ENCODE measurements at places on chromosomes 5 and 9.

GRCh38 chr5:139636975-139637408, 11.2 kb upstream of the CXXC5 start:
- no peak for DNase-seq

DNA sequence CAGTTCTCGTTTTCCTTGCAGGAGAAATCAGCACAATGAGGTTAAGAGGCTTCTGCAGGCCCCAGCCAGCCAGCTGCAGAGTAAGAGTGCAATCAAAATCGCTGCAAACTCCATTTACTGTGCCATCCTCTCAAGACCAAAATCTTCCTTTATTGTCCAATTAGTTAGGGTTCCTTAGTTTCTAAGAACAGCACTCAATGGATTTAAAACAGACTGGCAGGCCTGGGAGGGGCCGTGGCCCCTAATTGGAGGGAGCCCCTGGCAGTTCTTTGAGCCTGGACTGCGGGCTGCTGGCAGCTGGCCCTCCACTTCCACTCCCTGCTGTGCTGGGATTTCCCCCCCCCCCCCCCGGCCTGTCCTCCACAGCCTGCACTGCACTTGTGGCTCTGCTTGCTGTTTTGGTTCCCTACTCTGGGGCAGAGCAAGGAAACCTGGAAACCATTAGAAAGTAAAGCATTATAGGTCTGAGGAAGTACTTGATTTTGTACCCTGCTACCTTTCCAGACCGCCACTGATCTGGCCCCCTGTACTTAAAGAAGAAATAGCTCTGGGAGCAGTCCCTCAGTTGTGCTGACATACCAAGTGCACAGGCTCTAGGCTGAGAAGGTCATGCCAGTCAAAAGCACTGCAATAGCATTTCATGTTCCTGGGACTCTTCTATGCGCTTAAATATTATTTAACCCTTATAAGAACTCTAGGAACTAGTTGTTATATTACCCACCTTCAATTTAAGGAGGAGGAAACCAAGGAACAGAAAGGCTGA, 129.0 kb downstream of the APBA1 start:
- DNase-seq, result no peak

GRCh38 chr5:76679231-76679630, 36.7 kb upstream of the F2R start:
- DNase-seq, result no peak

- no peak for DNase-seq
Observed at GRCh38 chr5:173231381-173231766, 3.6 kb downstream of the NKX2-5 start.

DNA sequence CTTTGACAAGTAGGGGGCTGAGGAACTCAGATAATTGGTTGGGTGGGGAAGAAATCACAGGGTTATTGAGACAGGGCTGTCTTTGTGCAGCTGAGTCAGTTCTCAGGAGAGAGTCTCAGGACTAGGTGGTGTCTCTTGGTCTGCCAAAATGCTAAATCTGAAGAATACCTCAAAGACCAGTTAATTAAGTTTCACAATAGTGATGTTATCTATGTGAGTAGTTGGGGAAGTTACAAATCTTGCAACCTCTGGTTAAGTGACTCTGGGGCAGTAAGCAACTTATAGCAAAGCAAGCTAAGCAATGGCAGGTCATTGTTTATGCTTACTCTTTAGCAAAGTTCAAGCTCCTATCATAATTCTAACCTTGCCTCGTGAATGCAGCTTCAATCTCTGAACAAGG, 53.6 kb downstream of the GIN1 start:
- DNase-seq, result no peak

- no peak for DNase-seq
Observed at GRCh38 chr5:126265917-126266316, 157.3 kb upstream of the GRAMD2B start.

- no peak for DNase-seq
Observed at GRCh38 chr5:63916786-63917185, 45.5 kb downstream of the HTR1A start.

DNA sequence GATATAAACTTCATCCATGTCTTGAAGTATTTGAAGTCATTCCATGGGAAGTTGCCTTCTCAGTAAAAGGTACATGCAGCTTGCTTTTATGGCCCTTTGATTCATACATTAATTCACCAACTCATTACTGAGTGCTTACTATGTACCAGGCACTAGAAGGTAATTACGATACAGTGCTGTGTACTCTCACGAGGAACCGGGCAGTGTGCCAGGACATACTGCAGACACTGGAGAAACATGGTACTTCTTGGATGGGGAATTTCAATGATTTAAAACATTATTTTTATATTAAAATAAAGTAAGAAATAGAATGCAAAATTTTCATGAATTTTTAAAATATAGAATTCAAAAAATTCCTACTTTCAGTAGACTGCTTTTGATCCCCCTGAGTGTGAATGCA, 71.4 kb upstream of the WDR41 start:
- no peak for DNase-seq

DNA sequence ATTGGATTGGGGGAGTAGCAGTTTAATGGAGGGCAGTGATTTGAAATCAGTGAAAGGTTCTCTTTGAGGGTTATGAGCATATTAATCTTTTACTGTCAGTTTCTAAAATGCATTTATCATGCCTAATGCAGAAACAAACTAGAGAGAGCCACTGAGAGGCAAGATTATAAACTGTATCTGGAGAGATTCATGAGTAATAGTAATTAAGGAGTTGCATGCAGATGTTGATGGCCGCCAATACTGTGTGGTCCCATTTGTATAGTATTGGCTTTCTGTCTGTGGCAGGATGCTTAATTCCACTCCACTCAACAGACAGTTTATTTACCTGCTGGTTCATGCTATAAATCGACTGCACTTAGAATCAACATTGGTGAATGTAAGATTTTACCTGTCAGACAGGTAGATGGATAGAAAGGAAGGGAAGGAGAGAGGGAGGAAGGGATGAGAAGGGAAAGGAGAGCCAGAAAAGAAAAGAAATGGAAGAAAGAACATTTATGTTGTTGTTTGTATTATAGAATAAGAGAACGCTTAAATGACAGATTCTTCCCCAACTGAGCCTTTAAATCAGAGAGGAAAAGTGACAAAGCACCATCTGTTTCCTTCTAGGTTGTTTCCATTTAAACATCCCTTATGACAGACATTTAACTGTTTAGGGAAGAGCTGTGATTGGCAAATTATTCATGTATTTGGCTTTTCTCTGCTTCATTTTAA, 146.5 kb downstream of the PAM start:
- no peak for DNase-seq

- no peak for DNase-seq
Observed at GRCh38 chr5:127830157-127830556, 127.0 kb downstream of the CCDC192 start.

DNA sequence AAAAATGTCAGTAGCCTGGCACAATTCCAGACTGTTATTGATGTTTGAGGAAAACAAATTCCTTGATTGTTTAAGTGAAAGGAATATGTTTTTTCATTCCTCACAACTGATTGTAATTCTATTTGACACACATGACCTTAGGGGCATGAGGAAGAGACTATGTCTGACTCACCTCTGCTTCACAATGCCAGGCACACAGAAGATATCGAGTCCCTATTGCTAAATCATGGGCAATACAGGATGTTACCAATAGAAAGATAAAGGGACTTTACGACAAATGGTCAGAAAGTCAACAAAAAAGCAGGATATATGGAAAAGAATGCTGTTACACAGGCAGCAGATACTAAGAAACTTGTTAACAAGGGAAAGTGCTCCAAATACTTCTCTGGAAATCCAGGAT, 1903.5 kb downstream of the EFNA5 start:
- DNase-seq, result no peak

GRCh38 chr5:87229780-87230179, 37.9 kb upstream of the RASA1 start:
- DNase-seq, result no peak

GRCh38 chr5:111998871-111999270, 241.9 kb upstream of the NREP start:
- DNase-seq, result no peak

DNA sequence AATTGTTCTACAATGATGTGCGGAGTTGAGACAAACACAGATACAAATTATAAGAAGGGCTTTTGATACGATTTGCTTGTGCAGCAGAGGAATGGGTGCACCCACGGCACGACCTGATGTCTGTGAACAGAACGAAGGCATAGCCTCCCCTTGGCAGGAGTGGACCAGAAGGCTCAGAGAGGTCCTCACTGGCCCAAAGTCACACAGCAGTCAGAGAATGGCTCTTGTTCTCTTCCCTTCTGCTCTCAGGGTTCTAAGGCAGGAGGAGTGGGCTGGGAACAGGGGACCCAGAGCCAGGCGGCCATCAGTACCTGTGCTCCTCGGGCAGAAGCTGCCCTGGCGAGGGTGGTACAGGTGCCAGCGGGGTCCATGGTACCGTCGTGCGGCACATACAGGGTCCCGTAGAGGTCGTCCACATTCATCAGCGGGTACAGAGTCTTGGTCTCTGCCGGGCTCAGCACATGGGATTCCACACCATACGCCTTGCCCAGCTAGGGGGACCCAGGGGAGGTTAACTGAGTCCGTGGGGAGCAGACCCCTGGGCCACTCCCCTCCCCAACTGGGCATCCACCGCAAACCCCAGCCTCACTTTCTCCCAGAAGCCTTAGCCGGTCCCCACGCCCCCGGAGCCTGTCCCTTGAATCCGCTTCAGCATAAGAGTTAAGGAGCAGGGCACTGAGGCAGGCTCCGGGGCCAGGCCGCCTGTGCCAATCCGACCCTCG, 7.0 kb downstream of the SARDH start:
- DNase-seq, result no peak

GRCh38 chr9:18173923-18174322, 300.0 kb upstream of the ADAMTSL1 start:
- no peak for DNase-seq

DNA sequence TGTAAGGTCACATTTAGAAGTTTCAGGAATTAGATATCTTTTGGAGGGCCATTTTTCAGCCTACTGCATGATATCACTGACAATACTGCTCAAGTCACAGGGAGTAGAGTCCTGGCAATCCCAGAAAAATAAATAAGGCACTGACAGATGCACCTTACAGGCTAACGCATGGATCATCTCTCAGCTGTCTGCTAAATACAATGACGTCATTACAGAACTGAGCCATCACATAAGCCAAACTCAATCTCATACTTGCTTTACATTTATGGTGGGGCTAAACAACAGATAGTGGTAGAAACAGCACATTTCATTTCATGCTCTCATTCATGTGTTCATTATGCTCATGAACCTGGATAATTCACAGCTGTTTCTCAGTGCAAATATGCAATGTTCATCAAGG, 243.7 kb downstream of the SEMA5A start:
- no peak for DNase-seq

DNA sequence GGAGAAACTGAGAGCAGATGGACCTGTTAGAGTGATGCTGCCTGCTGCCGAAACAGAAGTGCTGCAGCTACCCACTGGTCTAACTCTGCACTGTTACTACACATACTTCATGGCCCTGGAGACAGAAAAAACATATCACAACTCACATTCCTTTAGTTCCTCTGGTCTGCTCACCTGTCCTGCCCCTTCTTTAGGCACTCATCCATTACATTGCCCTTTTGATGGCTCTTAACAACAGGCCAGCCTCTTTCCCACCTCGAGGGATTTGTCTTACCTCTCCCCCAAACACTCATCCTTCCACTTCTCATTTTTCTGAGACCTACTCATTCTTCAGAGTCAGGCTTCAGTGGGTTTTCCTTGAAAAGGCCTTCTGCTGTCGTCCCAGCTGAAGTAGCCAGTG, 49.2 kb downstream of the KCTD16 start:
- DNase-seq, result no peak

- no peak for DNase-seq
Observed at GRCh38 chr9:87189006-87189405, 241.7 kb upstream of the GAS1 start.

DNA sequence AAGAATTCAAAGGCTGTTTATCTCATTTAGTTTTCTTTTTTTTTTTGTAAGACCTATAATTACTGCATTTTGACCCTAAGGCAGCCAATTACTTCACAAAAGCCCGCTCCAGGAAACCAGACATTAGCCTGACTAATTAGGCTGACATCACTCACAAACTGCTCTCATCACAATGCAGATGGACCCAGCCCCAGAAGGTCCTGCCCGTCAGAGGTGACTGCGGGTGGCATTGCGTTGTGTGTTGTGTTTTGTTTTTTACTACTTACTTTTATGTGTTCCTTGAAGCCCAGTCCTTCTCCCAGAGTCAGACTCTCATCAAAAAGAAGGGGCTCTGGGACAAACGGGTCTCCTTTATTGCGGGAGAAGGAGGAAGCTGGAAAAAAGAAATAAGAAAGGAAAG, 172.2 kb downstream of the HSD17B3 start:
- DNase-seq, result no peak

- no peak for DNase-seq
Observed at GRCh38 chr5:156031181-156031580, 295.8 kb upstream of the SGCD start.

DNA sequence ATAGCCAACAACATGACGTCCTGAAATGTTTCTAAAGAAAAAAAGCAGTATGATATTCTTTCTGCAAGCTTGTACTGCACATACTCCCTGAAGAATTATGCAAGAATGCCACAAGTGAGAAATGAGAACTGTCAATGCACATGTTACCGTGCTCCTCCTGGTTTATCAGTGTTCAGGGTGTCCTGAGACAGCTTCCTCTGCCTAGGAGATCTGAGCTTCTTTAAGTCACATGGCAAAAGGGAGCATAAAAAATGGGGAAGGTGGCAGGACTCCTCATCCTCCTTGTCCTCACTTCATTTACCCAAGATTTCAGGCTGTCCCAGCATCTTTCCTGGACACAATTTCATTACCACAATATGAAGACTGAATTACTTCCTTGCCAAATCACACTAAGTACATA, 238.2 kb downstream of the GLIS3 start:
- no peak for DNase-seq

DNA sequence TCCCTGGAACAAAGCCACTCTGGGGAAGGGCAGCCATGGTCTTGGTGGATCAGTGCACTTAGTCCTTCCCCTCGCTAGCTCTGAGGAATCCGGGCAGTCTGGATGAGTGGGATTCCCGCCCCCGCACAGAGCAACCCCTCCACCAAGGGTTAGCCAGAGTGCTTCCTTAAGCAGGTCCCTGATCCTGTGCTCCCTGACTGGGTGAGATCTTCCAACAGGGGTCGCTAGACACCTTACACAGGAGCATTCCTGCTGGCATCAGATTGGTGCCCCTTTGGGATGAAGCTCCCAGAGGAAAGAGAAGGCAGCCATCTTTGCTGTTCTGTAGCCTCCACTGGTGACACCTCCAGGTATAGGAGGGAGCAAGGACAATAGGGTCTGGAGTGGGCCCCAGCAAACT, 228.8 kb downstream of the AP3B1 start:
- DNase-seq, result no peak

GRCh38 chr9:107541523-107541922, 52.0 kb upstream of the KLF4 start:
- no peak for DNase-seq

Measured in stimulated activated CD8-positive, alpha-beta memory T cell treated with anti-CD3 and anti-CD28 coated beads, Interleukin-15, amount 100 ng/mL, for 24 hours (primary cell).